ENCODE measurements at places on chromosomes 13 and 19. TPM values are rescaled to one million over a fixed set of nuclear protein-coding genes. Genes with fewer than 3 reads are reported as not detected.

GRCh38 chr13:22925881-22926747 lies 254.7 kb upstream of the SGCG start:
- DNase-seq: no peak

- no peak for DNase-seq
Measured at GRCh38 chr19:33763633-33764371, 32.9 kb upstream of the KCTD15 start.

DNA sequence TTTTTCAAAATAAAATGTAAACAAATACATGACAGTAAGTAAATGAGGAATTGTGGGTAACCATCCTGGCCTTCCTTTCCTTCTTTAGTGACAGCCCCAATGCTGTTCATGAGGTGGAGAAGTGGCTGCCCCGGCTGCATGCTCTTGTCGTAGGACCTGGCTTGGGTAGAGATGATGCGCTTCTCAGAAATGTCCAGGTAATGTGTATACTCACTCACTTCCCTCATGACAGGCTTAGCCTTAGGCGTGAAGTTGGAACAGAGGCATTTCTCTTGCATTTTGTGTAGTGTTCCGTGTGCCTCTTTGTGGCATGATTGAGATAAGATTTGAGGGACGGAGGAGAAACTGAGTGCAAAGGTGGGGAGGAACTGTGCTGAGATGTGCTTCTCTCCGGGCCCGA lies 12.0 kb downstream of the NAXD start:
- no peak for DNase-seq

- DNase-seq: no peak
Measured at GRCh38 chr19:53294786-53295441, 27.4 kb upstream of the VN1R4 start.

DNA sequence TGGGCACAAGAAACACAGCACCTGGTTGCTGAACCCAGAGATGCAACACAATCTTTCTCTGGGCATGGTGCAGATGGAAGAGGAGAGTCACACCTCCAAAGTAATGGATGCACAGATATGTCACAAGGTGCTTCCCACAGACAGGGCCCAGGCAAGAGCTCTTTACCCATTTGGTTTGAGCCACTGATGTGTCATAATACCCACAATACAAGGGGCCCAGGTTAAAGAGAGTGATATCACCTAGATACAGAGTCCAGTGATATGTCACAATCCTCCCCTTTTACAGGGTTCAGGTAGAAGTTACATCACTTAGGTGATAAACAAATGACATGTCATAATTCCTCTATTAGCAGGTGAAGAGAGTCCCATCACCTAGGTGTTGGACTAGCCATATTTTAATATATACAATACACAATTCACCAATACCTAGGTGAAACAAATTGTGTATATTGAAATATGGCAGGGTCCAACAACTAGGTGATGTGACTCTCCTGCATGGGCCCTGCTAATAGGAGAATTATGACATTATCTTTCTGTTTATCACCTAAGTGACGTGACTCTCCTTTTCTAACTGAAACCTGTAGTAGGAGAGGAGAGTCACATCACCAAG lies 5.6 kb upstream of the ZNF43 start:
- DNase-seq: no peak

Gene IL17D
- total RNA-seq: 6.8 TPM

GRCh38 chr19:54114340-54115108 lies 933 bp downstream of the TFPT start:
- DNase-seq: no peak

DNA sequence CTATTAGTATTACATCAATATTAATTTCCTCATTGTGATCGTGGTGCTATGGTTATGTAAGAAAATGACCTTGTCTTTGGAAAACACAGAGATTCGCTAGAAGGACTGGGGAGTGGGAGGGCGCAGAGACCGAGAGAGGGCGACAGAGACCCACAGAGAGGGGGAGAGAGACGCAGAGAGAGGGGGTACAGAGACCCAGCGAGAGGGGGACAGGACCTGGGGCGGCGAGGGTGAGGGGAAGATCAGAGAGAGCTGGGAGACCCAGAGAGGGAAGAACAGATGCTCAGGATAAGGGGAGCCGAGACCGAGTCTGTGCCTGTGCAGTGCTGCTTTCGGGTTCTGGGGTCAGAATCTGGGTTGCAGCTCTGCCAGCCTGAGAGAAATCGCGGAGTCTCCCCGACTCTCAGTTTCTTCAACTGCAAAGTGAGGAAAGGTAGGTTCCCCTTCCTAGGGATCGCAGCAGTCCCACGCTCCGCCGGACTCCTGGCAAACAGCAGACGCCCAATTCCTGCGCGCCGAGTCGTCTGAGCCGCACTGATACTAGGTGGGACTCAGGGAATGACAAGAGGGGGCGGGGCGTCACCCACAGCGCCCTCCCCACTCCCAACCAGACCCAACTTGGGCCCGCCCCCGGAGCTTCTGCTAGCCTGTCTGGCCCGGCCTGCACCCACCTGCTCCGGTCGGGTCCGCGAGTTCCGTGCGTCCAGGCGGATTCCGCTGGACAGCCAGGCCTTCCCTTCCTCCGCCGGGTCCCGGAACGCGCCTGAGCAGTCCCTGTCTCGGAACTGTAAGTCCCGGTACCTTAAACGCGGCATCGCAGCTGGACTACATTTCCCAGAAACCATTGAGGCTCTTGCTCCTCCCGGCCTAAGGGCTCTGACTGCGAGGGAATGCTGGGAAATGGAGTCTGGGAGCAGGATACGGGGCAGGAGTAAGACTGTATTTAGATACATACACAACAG lies 15.3 kb downstream of the IZUMO2 start:
- peak; percentile 80 for DNase-seq

DNA sequence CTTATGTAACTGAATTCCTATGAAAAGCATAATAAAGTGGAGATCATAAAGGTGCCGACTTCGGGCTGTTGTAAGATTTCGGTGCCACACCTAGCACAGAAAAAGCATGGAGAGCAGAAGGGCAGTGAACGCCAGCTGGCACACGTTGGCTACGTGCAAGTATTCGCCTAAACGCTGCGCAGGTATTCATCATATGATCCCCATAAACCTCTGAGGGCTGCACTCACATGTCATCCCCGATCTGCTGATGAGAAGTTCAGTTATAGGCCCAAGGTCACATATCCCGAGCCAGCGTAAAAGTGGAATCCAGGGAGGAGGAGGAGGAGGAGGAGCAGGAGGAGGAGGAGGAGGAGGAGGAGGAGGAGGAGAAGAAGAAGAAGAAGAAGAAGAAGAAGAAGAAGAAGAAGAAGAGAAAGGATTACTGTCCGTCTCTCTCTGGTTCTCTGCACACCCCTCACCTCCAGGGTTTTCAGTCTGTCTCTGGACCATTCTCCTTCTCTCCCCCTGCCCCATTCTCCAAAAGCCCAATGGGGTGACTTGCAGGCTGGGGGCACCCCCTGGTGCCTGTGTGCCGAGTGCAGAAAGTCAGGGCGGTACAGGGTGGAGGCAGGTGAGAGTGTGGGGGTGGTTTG lies 18.6 kb upstream of the CYP2S1 start:
- DNase-seq: no peak

- no peak for DNase-seq
Measured at GRCh38 chr19:3725640-3726310, 17.6 kb downstream of the TJP3 start.

DNA sequence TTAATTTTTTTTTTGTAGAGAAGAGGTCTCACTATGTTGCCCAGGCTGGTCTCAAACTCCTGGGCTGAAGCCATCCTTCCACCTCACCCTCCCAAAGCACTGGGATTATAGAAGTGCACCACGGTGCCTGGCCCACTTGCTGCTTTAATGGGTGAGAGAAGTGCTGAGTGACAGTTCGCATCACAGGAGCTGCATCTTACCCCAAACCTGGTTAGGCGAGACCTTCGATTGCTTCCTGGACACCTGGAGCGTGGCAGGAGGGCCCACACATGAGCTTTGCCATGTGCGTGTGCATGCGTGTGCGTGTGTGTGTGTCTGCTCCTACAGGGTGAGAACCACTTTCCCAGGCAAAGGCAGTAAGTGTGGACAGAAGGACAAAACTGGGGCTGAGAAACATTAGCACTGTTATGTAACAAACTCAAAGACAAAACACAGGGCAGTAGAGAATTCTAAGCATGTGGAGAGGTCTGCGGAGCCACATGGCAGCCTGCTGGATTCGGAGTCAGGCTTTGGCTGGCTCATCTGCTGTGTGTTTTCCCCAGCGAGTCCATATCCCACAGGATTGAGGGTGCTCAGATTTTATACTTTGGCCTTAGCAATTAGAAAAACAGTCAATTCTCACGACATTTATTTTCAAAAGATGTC lies 11.7 kb upstream of the MTIF3 start:
- DNase-seq: no peak

GRCh38 chr19:18649371-18650020 lies 12.7 kb downstream of the KLHL26 start:
- no peak for DNase-seq

Gene CD70
- not detected for total RNA-seq

Gene DAPK3
- total RNA-seq: 71.9 TPM

GRCh38 chr19:17615889-17616685 lies 60.6 kb downstream of the COLGALT1 start:
- no peak for DNase-seq

- DNase-seq: no peak
Measured at GRCh38 chr13:46495066-46495465, 57.9 kb upstream of the LRCH1 start.

GRCh38 chr19:7539827-7540425 lies 4.4 kb downstream of the PNPLA6 start:
- no peak for DNase-seq

GRCh38 chr13:114315074-114315785 lies 927 bp downstream of the CHAMP1 start:
- no peak for DNase-seq

- DNase-seq: no peak
Measured at GRCh38 chr13:31221057-31221456, 21.3 kb downstream of the B3GLCT start.

DNA sequence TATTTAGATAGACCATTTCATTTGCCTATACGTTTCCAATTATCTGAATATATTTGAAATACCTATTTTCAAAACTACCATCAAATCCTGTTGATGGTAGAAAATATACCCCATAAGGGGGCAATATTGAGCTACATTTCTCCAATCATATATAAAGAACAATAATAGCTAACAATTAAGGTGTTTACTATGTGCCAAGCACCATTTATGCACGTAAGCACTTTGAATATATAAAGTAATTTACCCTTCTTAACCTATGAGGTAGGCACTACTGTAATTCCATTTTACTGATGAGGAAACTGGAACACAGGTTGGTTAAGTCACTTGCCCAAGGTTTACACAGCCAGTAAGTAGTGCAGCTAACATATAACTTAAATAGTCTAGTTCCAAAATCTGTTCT lies 79.2 kb downstream of the UBL3 start:
- DNase-seq: no peak

GRCh38 chr19:2775556-2776430 lies 7.3 kb downstream of the SGTA start:
- no peak for DNase-seq

GRCh38 chr19:15025217-15025616 lies 24.1 kb upstream of the CASP14 start:
- no peak for DNase-seq

DNA sequence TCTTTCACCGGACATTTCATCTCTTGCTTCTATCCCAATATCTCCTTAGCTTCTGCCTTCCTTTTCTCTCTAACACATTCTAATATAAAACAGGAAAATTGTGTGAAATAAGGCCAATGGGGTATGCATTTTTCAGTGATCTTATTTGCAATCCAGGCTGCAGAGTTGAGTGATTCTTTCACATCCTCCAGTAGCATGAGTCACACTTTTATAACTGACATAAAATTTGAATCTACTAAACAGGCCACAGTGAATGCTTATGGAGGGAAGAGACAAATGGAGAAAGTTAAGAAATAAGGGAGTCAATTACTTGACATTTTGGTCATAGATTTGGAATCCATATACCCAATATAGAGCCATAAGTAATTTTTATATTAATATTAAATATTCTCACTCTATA lies 1037.0 kb upstream of the SPRY2 start:
- DNase-seq: no peak

Gene PTPRH
- 3.6 TPM for total RNA-seq

Gene WDR87
- not detected for total RNA-seq

DNA sequence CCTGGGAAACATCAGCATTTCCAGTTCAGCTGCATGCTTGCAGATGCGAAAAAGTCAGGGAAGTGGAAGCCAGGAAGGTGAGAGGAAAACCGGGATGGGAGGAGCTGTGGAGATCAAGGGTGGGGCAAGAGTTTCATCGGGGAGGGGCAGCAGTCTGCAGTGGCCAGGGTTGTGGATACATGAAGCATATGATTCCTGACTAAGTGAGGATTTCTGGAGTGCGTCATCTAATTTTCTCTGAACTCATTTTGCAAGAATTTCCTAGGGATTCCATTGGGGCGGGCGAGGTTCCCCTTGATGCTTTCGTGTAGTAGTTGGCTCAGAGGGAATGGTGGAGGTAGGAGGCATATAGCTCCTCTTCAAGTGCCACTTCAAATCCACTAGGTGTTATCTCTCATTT lies 344.1 kb upstream of the TMTC4 start:
- DNase-seq: no peak

Measured in urinary bladder (tissue), 4 donors.